Stimulated activated CD4-positive, alpha-beta T cell treated with anti-CD3 and anti-CD28 coated beads, Interleukin-12 subunit alpha, Interleukin-12 subunit beta, amount 100 ng/mL, for 48 hours (primary cell): ENCODE measurements at places on chromosomes 2 and 18.

GRCh38 chr2:49959961-49960553 is 805.7 kb upstream of the FSHR start:
- DNase-seq: no peak

DNA sequence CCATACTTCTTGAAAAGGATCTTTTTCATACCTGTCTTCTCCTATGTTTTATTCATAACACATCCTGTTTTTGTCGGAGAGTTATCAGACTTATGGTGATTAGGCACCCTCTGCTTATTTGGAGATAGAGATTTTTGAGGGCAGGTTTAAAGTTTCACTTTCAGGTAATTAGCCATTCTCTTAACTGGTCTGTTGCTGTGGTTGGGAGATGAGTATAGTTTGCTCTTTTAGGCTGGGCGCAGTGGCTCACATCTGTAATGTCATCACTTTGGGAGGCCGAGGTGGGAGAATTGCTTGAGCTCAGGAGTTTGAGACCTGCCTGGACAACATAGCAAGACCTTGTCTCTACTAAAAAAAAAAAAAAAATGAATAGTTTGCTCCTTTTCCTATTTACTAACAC is 25.3 kb downstream of the SFTPB start:
- DNase-seq: no peak

DNA sequence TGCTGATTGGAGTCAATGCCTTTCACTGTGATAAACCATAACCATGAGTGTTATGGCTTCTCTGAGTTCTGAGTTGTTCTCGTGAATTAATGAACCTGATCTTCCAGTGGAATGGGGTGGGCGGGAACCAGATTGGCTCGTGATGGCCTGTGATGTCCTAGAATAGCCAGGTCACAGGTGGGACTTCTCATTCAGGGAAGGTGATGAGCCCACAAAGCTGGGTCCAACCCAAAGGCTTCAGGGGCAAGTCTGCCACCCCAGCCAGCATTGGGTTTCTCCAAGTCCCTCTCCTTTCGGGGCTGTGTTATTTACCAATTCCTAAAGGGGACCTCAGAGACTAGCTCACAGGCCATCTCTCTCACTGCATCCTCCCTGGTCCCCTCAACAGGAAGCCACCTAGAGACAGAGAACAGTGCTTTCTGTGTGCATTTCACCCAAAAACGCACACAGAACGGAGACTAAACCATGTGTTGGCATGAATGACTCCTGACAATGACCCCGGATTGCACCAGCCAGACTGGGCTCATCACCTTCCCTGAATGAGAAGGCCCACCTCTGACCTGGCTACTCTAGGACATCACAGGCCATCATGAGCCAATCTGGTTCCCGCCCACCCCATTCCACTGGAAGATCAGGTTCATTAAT is 85.5 kb downstream of the MALT1 start:
- no peak for DNase-seq

GRCh38 chr2:223731503-223731902 is 105.9 kb downstream of the AP1S3 start:
- DNase-seq: no peak
